ENCODE measurements at places on chromosomes 1 and 21.

GRCh38 chr1:215530401-215530984 is 36.6 kb upstream of the KCTD3 start:
- DNase-seq = no peak

DNA sequence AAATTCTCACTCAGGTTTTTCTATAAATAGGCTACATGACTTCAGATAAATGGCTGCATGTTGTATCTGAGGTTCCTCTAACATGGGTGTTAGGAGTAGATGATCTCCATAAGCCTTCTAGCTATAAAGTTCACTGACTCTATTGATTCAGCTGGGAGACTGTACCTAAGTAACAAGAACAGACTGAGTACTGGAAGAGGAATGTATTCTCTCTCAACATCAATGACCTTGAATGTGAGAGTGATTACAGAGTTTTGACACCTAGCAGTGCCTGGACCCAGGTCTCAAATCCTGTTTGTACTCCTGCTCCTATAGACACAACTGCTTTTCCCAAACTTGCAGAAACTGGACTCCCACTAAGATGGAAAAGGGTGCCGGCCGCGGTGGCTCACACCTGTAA is 8.6 kb upstream of the SLC19A2 start:
- no peak for DNase-seq

DNA sequence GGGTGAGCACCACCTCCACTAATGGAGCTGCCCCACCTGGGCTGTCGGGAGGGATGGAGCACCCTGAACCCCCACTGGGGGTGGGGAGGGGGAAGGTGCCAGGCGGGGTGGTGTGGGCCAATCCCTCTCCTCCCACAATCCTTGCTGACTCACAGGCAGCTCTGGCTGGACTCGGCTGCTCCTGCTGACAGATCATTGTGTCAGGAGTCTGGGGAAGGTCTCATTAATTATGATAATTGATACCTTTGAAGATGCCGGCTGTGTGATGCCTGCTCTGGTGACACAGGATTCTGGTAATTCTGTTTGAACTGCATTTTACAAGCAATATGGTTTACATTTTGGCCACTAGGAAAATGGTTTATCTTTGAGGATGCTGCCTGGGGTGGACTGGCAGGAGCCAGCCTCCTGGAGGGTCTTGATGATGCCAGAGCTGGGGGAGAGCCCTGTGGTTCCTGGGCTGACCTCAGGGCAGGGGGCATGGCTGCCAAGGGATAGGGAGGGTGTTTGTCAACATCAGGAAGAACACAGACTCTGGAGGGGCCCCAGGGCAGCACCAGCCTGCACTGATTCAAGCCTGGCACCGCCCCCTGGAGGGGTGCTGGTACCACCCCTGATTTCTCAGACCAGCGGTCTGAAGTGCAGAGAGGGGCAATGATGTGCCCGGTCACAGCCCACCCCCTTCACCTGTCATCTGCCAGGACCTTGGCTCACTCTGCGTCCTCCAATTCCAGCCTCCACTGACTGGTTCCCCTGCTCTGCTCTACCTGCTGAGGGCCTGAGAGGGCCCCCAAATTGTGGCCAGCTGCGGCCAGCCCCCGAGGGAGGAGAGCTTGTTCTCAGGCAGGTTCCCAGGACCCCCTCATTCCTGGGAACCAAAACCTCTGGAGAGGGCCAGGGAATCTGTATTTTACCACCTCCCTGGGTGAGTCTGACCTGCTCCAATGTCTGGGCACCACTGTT is 338.8 kb downstream of the MATN1 start:
- DNase-seq = no peak

- DNase-seq = no peak
Observed at GRCh38 chr1:115398745-115399144, 60.7 kb upstream of the NGF start.

DNA sequence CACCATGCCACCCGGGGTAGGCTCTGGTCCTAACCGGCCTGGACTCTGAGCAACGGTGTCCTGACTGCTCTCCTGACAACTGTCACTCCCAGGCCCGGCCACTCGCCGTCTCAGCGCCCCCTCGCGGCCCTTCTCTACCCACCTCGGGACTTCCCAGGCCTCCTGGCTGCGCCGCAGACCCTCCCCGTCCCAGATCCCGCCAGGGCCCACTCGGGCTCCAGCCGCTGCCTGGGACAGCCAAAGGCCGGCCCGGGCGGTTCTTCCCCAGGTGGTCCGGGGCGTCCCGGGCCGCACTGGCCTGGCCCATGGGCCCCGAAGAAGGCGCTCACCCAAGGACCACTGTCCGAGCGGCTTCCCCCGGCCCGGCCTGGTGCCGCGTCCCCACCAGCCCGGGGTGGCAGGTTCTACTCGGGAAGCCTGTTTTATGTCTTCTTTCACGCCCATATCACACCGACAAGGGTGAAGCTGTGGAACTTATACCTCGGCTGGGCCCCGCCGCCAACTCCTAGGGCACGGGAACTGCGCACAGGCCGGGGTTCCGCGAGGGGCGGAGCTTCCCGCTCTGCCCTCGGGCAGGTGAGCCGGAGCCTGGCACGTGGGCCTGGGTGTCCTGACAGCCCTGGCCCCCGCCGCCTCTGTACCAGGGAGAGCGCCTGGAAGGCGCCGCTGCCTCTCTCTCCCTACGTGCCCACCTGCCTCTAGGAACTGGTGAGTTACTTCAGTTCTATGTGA is 138.3 kb downstream of the TTLL7 start:
- peak; percentile 76 for DNase-seq

DNA sequence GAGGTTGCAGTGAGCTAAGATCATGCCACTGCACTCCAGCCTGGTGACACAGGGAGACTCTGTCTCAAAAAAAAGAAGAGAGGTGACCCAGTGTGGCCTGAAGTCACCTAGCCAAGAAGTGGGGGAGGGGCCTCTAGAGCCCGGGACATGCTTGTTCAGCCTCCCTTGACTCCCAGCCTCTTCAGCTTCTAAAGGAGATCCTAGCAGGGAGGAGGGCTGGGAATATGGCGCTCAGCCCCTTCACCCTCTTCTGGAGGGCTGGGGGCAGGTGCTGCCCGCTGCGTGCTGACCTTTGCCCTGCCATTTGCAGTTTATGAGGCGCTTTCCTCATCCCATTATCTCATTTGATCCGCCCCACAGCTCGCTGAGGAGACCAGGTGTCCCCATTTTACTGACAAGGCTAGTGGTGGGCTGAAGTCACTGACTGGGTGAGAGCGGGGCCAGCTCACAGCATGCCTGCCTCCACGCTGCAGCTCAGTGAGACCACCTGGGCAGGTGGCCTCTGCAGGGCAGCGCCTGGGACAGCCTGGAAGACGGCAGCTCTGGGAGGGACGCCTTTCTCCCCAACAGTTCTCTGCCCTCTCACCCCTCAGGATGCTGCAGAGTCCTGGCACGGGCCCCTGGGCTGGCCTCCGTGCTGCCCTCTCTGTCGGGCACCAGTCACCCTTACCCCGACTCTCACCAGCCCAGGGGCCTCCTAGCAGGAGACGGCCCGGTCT is 7.5 kb downstream of the ELF3 start:
- no peak for DNase-seq

- no peak for DNase-seq
Observed at GRCh38 chr1:37153116-37154100, 119.1 kb upstream of the GRIK3 start.

DNA sequence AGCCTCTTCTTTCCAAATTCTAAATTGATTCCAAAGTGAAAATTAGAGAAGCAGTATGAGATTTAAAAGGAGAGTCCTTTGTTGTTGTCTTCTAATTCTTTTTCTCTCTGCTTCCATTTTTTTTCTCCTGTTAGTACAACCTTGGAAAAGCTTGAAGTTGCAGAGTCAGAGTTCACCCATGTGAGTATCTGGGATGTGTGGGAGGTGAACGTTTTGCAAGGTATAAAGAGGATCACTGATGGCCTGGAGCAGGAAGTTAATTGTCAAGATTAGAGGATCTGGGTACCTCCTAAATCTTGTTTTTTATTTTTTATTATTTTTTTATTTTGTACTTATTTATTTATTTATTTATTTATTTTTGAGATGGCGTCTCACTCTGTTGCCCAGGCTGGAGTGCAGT is 7.7 kb upstream of the PSMD4 start:
- DNase-seq = no peak

DNA sequence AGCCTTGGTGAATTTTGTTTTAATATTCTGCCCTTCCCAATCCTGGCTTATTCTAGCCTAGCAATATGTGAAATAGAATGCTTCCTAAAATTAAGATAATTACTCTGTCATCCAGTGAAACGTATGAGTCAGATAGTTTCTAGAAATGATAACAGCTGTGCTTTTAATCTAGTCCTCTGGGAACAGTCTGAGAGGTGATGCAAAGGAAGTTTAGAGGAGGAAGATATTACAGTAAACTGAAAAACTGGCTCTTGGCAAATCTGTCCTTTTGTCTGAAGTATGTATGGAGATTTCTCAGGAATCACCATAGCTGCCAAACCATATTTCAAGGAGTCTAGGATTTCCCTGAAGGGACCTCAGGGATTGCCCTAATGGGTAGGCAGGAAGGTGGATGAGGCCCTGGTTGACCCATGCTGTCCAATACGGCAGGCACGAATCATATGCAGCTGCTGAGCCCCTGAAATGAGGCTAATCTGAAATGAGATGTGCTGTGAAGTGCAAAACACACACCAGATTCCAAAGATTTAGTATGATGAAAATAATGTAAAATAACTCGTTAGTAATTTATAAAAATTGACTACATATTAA is 70.8 kb upstream of the LBR start:
- DNase-seq = no peak

GRCh38 chr1:10803971-10804820 is 7.8 kb upstream of the CASZ1 start:
- no peak for DNase-seq

DNA sequence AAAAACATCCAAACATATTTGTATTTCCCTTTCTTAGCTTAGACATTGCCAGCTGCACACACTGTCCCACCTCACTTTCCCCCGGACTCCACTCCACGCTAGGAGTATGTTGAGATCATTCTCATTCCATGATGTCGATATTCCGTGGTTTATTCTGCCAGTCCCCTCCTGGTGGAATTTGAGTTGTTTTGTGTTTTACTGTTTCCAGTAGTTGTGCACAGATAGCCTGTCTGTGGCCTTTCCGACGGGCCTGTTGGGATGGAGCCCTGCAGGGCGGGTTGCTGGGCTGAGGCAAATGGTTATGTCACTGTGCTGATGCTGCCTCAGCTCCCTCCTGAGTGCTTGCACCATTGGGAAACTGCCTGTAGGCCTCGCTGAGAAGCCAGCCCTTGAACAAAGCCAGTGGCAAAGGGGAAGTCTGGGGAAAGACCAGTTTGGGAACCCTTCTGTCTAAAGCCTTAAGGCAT is 12.8 kb downstream of the TRAPPC10 start:
- DNase-seq = no peak

DNA sequence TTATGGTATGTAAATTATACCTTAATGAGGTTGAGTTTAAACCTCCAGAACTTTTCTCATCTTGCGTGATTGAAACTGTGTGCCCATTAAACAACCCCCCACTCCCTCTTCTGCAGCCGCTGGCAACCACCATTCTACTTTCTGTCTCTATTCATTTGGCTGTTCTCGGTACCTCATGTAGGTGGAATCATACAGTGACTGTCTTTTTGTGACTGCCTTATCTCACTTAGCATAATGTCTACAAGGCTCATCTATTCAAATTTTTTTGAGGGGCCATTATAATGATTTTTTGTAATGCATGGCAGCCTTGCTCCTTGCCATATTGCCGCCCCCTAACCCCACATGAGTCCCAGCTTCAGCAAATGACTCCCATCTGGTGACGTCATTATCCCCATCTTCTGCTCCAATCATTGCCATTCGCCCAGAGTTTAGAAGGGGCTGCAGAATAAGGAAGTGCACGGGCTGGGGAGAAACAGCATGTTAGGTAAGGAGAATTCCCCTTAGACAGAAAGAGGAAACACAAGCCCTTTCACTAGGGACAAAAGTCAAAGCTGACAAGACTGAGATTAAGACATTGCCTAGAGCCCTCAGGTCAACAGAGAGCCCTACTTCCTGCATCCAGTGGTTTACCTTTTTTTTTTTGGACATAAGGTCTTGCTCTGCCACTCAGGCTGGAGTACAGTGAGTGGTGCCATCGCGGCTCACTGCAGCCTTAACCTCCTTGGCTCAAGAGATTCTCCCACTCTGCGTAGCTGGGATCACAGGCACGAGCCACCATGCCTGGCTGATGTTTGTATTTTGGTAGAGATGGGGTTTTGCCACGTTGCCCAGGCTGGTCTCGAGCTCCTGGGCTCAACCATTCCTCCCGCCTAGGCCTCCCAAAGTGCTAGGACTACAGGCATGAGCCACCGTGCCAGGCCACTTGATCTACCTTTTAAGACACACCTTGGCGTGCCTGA is 78.4 kb upstream of the ERRFI1 start:
- DNase-seq = no peak

DNA sequence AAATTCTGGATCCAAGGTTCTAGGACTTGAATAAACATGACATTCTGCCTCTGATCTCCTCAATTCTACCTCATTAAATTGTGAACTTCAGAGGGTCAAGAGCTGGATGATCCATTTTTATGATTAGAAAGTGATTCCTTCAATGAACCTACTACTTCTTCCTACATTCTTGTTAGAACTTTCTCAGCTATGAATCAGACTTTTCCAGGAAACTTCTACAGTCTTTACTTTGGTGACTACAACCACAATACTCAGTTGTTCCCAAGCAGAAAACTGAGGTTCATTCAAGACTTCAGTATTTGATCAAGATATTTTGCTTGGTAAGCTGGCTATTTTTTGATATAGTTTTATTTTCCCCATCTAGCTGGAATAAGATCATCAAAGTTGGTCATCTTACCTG is 51.4 kb downstream of the CDC7 start:
- DNase-seq = no peak

- DNase-seq = no peak
Observed at GRCh38 chr1:26570287-26570686, 40.7 kb downstream of the RPS6KA1 start.

GRCh38 chr1:220827445-220828178 is 40.9 kb downstream of the MTARC1 start:
- no peak for DNase-seq

DNA sequence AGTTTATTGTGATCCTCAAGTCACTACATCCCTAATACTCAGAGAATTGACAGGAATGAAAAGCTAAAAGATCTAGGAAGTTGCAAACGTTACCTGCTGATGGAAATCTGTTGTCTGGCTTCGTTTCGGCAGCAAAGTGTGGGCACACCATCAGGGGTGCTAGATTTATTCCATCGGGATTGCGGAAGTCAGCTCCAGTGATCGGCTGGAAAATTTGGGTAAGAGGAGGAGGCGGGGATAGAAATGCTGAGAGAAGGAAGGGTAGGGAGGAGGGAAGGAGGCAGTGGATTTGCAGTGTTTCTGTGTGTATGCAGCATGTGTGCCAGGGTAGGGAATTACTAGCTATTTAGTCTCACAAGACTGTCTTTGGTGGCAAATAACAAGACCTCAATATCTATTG is at the start of gene CTSK:
TSS of gene CTSK (minus strand) at position 140 of the 400 bp plus-strand sequence. CDS start 1,455 bp downstream, outside the sequence.
- DNase-seq = no peak

GRCh38 chr1:114075546-114076242 is 78.0 kb downstream of the SYT6 start:
- DNase-seq = no peak

- DNase-seq = no peak
Observed at GRCh38 chr1:203713125-203713524, 51.9 kb upstream of the LAX1 start.
